ENCODE measurements at places on chromosomes 2 and 18.
A peak's percentile ranks its signal among the peaks of the same experiment; 100 is the strongest.

DNA sequence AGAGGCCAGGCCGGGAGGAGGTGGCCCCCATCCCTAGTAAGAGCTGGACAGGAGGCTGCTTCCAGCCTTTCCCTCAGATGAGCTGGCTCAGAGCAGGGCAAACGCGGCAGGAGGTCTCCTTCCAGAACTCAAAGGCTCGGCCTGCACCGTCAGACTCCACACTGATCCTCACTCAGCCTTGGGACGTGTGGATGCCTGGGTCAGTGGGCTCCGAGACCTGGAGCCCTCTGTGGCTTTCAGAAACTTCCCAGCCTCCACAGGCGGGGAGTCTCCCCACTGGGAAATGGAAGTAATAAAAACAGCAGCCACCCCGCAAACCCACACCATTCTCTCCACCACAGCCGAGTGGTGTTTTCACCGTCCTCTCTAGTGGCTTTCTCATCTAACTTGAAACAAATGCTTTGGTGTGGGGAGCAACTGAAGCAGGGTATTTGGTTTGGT lies 54.3 kb downstream of the INPP5D start:
- DNase-seq = no peak

GRCh38 chr2:241584436-241584835 lies 25.9 kb downstream of the BOK start:
- no peak for DNase-seq

- no peak for DNase-seq
Measured at GRCh38 chr18:79272916-79273315, 122.8 kb upstream of the NFATC1 start.

DNA sequence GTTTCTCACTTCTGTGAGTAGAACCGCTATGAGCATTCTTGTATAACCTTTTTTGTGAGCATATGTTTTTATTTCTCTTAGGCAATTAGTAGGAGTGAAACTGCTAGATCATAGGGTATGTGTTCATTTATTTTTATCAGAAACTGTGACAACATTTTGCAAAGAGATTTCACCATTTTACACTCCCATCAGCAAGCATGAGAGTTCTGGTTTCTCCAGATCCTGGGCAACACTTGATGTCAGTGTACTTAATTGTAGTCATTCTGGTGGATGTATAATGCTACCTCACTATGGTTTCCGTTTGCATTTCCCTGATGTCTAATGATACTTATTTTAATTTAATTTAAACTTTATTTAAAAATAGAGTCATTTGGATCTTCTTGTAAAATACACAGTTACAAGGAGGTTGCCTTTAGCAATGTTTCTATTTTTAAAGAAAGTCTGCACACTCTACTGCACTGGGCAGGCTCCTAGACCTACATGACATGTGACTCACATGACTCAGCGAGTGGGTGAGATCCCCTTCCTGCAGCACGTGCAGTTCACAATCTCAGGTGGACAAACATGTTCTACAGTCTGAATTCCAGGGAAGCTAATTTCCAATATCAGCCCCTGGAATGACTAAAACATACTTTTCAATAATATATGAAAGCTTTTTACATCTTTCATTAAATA lies 127.0 kb upstream of the BCL2L11 start:
- DNase-seq = peak; percentile 19

DNA sequence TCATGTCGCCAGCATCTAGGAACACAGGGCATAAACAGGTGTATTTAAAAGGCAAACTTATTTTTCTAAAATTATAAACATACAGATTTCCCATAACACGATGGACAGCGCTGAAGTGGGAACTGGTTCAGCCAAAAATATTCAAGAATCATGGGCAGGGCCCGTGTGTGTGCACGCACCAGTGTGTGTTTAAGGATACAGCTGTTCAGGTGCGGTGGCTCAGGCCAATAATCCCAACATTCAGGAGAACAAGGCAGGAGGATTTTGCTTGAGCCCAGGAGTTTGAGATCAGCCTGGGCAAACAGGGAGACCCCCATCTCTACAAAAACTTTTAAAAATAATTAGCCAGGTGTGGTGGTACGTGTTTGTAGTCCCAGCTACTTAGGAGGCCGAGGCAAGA lies 288.6 kb upstream of the HDAC4 start:
- DNase-seq = no peak

DNA sequence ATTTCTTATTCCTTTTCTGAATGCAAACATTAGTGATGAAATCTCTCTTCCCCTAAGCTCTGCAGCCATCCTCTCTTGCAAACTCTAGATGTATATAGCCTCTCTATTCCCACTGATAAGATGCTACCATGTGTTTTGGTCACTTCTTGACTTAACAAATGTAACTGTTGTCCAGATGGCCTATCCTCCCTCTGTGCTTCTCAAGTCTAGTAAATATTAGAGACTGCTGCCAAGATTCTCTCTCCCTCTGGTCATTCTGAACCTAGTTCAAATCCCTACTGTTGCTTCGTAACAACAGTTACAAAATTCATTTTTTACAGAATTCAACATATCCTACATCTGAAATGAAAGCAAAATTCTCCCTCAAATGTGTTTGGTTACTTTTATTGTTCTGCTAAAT lies 156.6 kb downstream of the TXNL1 start:
- DNase-seq = no peak

Data from activated CD4-positive, alpha-beta T cell treated with anti-CD3 and anti-CD28 coated beads for 36 hours (primary cell).